ENCODE measurements at places on chromosomes 13 and 19.

DNA sequence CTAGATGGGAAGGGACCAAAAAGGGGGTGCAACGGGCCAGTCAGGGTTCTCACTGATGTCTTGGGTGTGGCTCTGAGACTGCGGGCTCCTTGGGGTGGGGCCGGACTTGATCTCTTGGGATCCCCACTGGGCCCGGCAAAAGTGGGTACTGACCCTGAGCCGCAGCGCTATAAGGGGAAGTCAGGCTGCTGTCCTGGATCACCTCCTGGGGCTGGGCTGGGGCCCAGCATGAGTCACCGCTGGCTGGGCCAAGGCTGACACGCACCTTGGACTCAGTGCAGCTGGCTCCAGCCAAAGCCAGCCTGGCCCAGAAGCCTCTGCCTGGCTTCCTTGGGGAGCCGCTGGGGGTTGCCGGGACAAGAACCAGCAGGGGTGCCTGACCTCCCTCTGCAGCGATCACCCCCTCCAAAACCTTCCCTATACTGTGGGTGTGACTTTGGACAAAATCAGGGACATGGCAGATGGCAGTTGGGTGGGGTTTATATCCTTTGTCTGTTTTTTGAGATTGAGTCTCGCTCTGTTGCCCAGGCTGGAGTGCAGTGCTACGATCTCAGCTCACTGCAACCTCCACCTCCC, 617 bp upstream of the IQCN start:
- no peak for DNase-seq

GRCh38 chr19:7636691-7637373, at the start of gene STXBP2:
TSS of gene STXBP2 (plus strand) at chr19:7637110. CDS start at chr19:7637150, 40 bp downstream.
- DNase-seq = peak; percentile 92

DNA sequence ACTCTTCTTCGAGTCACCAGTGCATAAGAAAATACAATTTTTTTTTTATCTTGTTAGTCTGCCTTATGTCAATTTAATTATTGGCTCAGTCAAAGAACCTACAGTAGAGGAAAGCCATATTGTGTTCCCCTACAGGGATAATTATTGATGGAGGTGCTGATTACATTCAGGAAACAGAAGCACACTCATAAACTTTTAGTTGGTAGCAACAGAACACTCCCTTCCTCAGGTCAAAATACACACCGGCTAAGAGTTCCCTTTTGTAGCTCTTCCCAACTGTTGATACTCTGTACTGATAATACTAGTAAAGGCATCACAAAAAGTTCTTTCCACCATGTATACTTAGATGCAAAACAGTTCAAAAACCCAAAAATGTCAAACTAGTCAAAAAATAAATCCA, 18.4 kb downstream of the FOXO1 start:
- DNase-seq = no peak

- DNase-seq = no peak
Measured at GRCh38 chr19:46764817-46765291, 18.6 kb upstream of the STRN4 start.

DNA sequence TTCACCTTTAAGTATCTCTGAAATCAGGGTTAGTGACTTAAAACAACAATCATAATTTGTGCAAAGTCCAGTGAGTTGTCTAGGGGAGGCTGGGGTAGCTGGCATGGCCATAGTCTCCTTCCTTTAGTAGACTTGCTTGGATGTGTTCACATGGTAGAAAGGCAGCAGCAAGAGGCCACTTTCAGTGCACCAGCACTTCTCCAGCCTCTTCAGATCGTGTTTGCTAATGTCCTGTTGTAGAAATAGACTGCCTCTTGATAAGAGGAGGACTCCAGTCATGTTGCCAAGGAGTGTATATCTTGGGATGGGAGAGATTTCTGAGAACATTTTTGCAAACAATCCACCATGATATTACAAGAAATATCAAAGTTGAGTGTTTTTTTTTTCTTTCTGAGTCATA, 22.9 kb downstream of the WDFY2 start:
- DNase-seq = no peak

GRCh38 chr13:98576200-98576945, 534 bp downstream of the STK24 start:
- DNase-seq = peak; percentile 49

DNA sequence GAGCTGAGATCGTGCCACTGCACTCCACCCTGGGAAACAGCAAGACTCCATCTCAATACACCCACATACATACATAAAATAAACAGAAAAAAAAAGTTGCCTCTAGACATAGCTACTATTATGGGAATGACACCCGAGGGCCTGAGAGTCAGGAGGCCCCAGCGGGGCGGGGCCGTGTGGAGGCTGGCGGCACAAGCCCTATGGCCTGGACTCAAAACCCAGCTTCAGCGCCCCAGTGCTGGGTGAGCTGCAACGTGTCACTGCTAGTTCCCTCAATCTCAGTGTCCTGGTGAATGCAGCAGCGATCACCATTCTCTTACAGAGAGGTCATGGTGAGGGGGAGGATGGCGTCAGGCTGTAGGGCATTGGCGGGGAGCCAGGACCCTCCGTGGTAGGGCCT, 9.2 kb upstream of the ZSCAN1 start:
- no peak for DNase-seq

DNA sequence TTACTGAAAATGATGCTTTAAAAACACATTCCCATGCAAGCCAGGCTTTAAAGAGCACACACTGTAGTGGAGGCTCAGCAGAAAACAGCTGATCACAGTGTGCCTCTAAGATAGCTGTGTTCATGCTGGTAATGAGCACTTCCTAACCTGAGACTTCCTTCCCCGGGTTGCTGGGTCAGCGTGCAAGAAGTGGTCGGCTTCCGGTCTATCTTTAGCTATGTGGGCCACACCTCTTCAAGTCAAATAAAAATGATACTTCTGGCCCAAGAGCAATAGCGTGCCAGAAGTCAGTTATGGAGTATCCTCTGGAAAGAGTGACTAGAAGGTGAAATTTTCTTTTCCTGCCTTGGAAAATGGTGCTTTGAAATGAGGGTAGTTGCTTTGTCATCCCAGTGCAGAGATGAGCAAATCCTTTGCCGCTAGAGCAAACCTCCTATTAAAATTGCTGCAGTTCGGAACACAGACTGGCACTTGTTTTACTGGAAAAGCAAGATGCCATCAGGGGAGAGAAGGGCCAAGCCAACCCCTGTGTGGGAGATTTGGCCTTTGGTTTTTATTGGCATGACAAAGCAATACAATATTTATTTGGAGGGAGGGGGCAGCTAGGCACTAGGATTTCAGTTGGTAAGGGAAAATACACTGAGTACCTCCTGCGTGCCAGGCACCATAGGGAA, 64.2 kb downstream of the ARHGAP35 start:
- DNase-seq = peak; percentile 22

GRCh38 chr19:45863840-45864628, at the start of gene FOXA3:
TSS of gene FOXA3 (plus strand) at chr19:45864326. CDS start at chr19:45864457, 131 bp downstream.
- peak; percentile 47 for DNase-seq

DNA sequence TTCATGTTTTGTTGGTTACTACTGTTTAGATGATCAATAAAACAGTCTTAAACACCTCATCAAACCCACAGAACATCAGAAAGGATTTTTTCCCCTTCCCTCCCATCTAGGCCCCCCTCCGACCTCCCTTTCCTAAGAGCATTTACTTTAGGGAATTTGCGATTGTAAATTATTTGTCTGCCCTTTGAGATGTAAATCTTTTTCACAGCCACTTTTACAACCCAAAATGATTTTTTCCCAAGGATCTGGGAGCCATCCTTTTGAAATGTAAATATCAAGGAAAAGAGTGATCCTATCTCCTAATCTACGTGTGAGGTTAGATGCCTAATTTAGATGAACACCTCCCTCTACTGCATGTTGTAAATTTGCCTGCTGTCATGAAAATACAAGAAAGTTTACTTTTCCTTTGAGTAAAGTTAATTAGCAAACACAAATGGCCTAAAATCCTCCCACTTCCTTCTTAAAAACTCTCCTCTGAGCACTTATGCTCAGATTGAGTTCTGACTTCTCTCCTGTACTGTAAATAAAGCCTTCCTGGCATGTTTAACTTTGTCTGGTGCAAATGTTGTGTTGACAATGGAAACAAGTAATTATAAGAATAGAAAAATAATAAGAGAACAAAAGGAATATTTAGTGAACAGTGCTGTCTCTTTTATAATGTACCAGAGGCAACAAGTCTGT, 1646.9 kb upstream of the SPRY2 start:
- DNase-seq = no peak
